Effector memory CD4-positive, alpha-beta T cell (primary cell): ENCODE measurements at places on chromosomes 7 and 10.

- DNase-seq, result no peak
Observed at GRCh38 chr7:22167482-22167881, 189.5 kb downstream of the RAPGEF5 start.

GRCh38 chr7:41005374-41005901, 697.5 kb downstream of the INHBA start:
- DNase-seq, result no peak

DNA sequence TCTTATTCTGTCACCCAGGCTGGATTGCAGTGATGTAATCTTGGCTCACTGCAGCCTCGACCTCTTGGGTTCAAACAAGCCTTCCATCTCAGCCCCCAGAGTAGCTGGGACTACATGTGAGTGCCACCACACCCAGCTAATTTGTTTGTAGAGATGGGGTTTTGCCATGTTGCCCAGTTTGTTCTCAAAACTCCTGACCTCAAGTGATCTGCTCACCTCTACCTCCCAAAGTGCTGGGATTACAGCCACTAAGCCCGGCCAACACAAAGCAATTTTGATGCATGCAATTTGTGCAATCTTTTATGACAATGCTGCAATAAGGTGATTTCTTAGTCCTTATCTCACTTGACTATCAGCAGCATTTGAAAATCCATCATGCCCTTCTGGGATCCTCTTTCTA, 333.1 kb downstream of the FRMD4A start:
- no peak for DNase-seq

- no peak for DNase-seq
Observed at GRCh38 chr7:1393421-1393820, 65.8 kb downstream of the MICALL2 start.

DNA sequence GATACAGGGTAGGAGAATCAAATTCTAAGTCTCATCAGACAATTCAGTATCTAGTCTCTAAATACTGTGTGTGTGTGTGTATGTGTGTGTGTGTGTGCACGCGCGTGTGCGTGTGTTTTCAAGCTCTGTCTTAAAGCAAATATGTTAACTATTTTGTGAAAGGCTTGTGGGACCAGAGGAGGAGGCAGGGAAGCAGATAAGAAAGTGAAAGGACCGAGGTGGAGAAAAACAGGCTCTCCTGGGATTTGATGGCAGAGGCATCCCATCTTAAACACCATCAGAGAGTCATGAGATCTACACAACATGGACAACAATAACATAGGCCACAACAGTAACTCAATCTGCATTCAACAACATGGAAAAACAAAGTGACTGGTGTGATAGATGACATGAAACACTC, 67.1 kb downstream of the PIP4K2A start:
- no peak for DNase-seq
